ENCODE measurements at places on chromosomes 2 and 18.
A peak's percentile ranks its signal among the peaks of the same experiment; 100 is the strongest.

DNA sequence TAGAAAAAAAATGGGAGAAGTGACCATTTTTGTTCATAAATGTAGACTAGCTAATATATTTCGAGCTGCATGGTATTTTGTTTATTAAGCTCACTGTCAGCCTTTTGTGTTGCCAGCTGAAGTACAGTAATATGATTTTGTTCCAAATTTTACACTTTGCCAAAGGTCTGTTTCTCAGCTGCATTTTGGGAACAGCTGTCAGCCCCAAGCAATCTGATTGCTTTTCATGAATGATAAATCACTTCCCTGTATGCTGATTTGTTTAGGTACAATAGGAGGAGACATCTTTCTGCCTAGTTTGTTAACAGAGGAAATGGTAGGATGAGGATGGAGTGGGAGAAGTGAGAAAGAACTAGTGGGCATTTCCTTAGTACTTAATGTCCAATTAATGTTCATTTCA is 79.3 kb downstream of the NABP1 start:
- no peak for DNase-seq

GRCh38 chr2:119449521-119449920 is 17.9 kb downstream of the TMEM37 start:
- no peak for DNase-seq

DNA sequence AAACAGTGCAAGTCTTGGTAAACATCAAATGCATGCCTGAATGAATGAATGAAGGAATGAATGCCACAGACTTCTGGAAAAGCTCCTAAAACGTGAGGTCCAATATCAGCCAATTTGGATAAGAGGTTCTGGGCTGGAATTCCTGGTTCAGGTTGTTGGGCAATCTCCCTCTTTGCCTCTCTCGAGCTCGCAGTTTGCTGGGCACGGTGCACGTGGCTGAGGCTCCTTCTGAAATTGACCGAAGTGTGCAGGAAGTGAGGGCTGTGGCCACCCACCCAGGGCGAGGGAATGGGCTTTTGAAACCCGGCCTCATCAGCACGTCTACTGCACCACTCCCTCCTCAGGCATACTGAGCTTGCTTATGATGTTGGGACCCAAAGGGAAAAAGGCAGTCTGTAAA is 288.8 kb upstream of the HS6ST1 start:
- no peak for DNase-seq

GRCh38 chr2:74004212-74005182 is 19.8 kb downstream of the TET3 start:
- no peak for DNase-seq

GRCh38 chr2:193103064-193103463 is 908.3 kb upstream of the TMEFF2 start:
- DNase-seq: no peak

GRCh38 chr18:2987876-2988790 is 24.8 kb downstream of the LPIN2 start:
- no peak for DNase-seq

DNA sequence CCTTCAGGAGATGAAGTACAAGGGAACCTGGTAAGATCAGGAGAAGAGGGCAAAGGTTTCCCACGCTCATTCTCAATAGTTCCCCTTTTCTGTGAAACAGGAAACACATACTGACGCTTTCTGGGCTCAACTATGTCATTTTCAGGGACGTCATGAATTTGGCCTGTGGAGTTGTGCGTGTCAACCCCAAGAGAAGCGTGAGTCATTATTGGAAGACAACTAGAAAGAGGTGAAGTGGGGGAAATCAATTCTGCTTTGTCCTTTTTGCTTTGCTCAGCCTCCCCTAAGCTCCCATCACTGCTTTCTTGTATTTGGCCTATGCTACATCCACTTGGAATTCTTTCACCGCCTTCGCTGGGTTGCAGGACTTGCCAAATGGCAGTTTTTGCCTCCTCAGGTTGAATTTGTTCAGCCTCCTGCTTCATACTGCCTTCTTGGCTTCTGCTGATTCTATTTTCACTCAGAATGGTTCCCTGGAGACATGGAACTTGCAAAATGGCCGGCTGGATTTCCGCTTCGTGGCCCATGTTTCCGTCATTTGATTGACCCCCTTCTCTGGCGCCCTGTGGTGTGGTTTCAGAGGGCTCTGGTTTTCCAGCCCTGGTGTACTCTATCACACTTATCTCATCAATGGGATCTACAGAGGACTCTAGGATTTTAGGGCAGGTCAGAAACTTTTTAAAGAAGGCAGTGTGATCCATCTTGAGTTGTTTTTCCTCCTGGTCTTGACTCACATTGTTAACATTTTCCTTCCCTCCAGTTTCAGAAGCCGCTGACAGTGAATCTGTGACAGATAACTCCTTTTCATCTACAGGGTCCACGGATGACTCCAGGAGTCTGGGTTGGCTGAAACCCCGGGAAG is 93.3 kb downstream of the ALPK2 start:
- DNase-seq: peak; percentile 37

GRCh38 chr2:238220892-238221521 is 17.5 kb upstream of the ILKAP start:
- DNase-seq: no peak

Data from CD4-positive, alpha-beta T cell treated with Interleukin-17A for 1 hour (primary cell).